ENCODE measurements at places on chromosomes 4 and X. TPM values are rescaled to one million over a fixed set of nuclear protein-coding genes. Genes with fewer than 3 reads are reported as not detected.

DNA sequence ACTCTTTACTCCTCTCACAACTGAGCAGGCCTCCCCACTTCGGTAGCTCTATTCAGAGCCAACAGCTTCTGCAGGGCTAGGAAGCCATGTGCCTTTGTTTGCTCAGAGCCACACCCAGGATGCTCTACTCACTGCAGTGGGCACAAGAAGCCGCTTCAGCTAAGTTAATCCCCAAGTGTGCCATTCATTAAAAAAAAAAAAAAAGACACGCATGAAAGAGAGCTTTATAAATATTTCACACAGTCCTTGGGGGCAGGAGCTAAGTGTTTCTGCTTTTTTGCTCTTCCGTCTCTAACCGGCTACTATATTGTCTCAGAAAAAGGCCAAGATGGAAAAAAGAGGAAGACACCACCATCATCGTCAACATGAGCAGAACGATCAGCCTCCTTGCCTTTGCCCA, 8.1 kb downstream of the CRMP1 start:
- H3K36me3 ChIP-seq = no peaks in the 10 kb centered on the region
- DNase-seq = no peak
- H3K27ac ChIP-seq = no peak overlapping the region
- peaks cover 54% of the 10 kb centered on the region for H3K27me3 ChIP-seq
- H3K4me1 ChIP-seq = peaks cover 9% of the 10 kb centered on the region

GRCh38 chr4:180518906-180519305, 1724.3 kb upstream of the TENM3 start:
- H3K27ac ChIP-seq = no peak overlapping the region
- H3K27me3 ChIP-seq = no peaks in the 10 kb centered on the region
- H3K4me3 ChIP-seq = no peak overlapping the region
- DNase-seq = no peak
- H3K4me1 ChIP-seq = no peaks in the 10 kb centered on the region

DNA sequence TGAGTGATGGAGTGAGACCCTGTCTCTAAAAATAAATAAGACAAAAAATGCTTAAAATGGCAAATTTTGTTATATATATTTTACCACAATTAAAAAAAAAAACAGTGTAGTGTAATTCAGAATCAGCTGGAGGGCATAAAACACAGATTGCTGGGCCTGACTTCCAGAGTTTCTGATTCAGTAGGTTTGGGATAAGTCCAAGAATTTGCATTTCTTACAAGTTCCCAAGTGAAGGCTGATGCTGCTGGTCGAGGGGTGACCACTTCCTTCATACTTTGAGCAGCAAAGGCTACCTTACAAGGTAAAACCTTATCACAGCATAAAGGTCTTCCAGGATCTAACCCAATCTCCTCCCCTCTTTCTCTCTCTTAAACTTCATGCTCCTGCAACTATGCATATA, 40.7 kb downstream of the KLHL8 start:
- H3K27me3 ChIP-seq = no peaks in the 10 kb centered on the region
- H3K4me1 ChIP-seq = no peaks in the 10 kb centered on the region

The DUSP21 gene
- not detected for total RNA-seq

DNA sequence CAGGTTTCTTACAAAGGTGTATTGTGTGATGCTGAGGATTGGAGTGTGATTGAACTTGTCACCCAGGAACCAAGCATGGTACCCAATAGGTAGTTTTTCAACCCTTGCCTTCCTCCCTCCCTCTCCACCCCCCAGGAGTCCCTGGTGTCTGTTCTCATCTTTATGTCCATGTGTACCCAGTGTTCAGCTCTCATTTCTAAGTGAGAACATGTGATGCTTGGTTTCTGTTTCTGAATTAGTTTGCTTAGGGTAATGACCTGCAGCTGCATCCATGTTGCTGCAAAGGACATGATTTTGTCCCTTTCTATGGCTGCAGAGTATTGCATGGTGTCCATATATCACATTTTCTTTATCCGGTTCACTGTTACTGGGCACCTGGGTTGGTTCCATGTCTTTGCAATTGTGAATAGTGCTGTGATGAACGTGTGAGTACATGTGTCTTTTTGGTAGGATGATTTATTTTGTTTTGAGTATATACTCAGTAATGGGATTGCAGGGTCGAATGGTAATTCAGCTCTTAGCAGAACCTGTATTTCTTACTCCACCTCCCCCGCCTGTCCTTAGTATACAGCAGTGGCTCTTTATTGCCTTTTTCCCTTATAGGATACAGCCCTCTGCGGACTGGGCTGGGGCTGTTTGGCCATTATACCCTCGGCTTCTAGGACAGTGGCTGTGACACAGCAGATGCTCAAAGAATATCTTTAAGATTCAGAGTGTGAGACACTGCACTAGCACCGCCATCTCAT, 145.4 kb downstream of the PTTG2 start:
- no peak for DNase-seq
- no peaks in the 10 kb centered on the region for H3K27me3 ChIP-seq
- H3K4me1 ChIP-seq = no peaks in the 10 kb centered on the region

DNA sequence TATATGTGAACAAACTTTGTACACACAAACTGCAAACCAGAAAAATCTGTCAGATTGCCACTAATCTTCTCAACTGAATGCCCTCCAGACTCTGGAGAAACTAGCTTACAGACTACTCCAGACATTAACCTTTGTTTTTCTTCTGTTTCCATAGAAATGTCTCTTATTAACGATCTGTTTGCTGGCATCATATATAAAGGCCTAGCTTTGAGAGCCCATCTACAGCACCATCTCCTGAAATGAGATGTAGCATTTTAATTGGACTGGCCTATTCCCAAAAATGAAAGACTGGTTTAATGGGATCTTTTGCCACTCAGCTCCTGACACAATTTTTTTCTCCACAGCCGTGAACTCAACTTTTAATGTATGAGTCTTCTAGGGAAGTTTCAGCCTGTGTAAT, 266.0 kb upstream of the IL1RAPL1 start:
- no peaks in the 10 kb centered on the region for H3K4me1 ChIP-seq
- H3K27me3 ChIP-seq = no peaks in the 10 kb centered on the region
- H3K27ac ChIP-seq = no peak overlapping the region
- no peaks in the 10 kb centered on the region for H3K36me3 ChIP-seq
- H3K4me3 ChIP-seq = no peak overlapping the region

- no peaks in the 10 kb centered on the region for H3K27me3 ChIP-seq
- no peak for DNase-seq
- peaks cover 13% of the 10 kb centered on the region for H3K4me1 ChIP-seq
- H3K27ac ChIP-seq = peak overlapping the region; percentile 77
Measured at GRCh38 chr4:70901607-70901983, 574 bp upstream of the MOB1B start.

DNA sequence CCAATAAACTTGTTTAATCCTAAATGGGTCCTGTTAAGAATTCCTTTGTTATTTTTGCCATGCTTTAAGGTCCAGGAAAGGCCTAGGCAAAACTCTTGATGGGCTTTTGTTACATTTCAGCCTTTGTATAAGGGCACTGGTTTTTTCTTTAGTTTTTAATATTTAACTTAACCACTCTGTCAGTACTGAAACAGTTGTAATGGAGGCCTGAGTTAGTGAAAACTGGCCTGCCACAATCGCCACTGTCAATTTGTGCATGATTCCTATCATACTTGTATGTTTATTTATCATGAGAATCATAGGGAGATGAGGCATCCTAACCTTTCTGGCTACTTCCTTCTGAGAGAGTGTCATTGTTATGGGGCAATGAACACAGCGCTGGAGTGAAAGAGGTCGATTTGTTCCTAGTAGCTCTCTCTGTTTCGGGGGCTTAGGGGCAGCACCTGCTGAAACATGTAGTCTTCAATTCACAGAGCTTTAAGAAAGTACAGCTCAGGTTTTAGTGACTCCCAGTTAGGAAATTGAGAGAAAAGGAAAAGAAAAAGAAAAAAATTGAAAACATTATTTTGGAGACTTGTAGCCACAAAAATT, 393.8 kb upstream of the FSTL5 start:
- no peak for DNase-seq
- no peaks in the 10 kb centered on the region for H3K36me3 ChIP-seq
- H3K4me1 ChIP-seq = no peaks in the 10 kb centered on the region

- no peak overlapping the region for H3K27ac ChIP-seq
- H3K4me3 ChIP-seq = no peak overlapping the region
- H3K36me3 ChIP-seq = no peaks in the 10 kb centered on the region
Measured at GRCh38 chrX:153801669-153802068, 7.2 kb downstream of the SSR4 start.

The CSAG1 gene
- total RNA-seq = not detected

DNA sequence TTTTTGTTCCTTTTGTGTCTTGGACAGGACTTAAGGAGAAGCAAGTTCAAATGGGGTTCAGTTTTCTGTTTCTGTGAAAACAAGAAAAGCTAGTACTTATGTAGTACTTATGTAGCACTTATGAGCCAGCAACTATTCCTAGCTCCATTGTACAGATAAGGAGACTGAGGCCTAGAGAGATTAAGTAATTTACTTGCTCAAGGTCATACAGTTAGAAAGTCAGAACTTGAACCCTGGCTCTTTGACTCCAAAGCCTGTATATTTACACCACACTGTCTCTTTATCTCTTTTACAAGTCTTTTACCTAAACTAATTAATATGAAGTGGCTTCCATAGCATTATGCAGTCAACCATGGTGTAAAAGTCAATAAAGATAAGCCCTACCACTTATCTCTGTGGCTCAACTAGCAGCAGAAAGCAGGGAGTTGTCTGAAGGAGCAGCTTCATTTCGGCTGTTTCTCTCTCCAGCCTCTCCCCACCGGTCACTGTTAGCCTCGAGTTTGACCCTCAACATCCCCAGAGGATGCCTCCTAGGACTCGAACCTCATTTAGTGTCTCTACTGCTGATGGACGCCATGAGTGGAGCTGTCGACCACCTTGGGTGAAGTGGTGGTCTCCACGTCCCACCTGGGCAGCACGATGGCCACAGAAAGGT, 209.9 kb downstream of the SHROOM3 start:
- no peak overlapping the region for H3K4me3 ChIP-seq
- no peak overlapping the region for H3K27ac ChIP-seq
- H3K4me1 ChIP-seq = no peaks in the 10 kb centered on the region
- no peaks in the 10 kb centered on the region for H3K27me3 ChIP-seq
- H3K36me3 ChIP-seq = no peaks in the 10 kb centered on the region

GRCh38 chr4:182531555-182532162, 288.5 kb downstream of the TENM3 start:
- H3K27me3 ChIP-seq = no peaks in the 10 kb centered on the region
- H3K4me3 ChIP-seq = no peak overlapping the region

GRCh38 chrX:154730253-154730891, 20.5 kb downstream of the GAB3 start:
- H3K36me3 ChIP-seq = no peaks in the 10 kb centered on the region
- DNase-seq = peak; percentile 35
- no peak overlapping the region for H3K4me3 ChIP-seq
- peak overlapping the region; percentile 77 for H3K27ac ChIP-seq

The DYNLT3 gene
- total RNA-seq = 27.6 TPM

GRCh38 chrX:7941390-7942042, 14.3 kb upstream of the PNPLA4 start:
- H3K27ac ChIP-seq = no peak overlapping the region
- no peaks in the 10 kb centered on the region for H3K27me3 ChIP-seq
- no peak for DNase-seq
- H3K36me3 ChIP-seq = no peaks in the 10 kb centered on the region
- H3K4me1 ChIP-seq = no peaks in the 10 kb centered on the region
- H3K4me3 ChIP-seq = no peak overlapping the region

GRCh38 chr4:3724319-3725231, 41.6 kb upstream of the ADRA2C start:
- H3K4me1 ChIP-seq = no peaks in the 10 kb centered on the region
- DNase-seq = no peak
- no peak overlapping the region for H3K4me3 ChIP-seq
- H3K27me3 ChIP-seq = peaks cover 85% of the 10 kb centered on the region
- no peaks in the 10 kb centered on the region for H3K36me3 ChIP-seq
- no peak overlapping the region for H3K27ac ChIP-seq

DNA sequence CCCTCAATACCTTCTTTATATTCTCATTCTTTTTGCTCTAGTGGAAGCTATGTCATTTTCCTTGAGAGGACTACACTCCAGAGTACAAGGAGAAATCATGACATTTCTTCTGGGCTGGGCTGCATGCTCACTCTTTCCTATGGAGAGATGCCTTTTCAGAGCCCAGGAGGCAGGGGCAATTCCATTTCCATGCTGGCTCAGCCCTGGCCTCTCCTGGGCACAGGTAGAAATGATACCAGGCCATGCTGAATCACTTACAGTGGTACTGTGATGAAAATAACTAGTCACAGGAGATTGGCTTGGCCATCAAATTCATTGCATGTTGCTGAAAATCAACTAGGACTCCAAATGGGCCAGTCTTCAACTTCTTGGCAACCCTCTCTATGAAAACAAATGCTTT, 34.0 kb upstream of the PPARGC1A start:
- H3K4me1 ChIP-seq = peaks cover 4% of the 10 kb centered on the region
- no peaks in the 10 kb centered on the region for H3K27me3 ChIP-seq
- no peak for DNase-seq
- H3K36me3 ChIP-seq = no peaks in the 10 kb centered on the region
- no peak overlapping the region for H3K4me3 ChIP-seq

DNA sequence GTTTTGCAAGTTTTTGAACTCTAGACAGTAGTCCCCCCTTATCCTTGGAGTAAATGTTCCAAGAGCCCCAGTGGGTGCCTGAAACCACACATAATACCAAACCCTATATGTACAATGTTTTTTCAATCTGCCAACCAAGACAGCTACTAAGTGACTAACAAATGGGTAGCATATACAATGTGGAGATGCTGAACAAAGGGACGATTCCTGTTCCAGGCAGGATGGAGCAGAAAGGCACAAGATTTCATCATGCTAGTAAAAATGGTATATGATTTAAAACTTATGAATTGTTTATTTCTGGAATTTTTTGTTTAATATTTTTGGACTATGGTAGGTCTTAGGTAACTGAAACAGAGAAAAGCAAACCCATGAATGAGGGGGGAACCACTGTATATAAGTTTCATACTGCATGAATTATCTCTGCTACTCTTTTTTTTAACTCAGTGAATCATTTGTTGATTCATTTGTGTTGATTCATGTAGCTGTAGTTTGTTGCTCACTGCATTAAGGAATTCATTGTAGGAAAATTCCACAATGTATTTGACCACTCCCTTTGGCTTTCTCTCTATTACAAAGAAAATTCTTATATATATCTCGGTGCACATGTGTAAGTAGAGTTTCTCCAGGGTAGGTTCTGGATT, 21.9 kb upstream of the ANXA3 start:
- no peaks in the 10 kb centered on the region for H3K27me3 ChIP-seq
- no peak overlapping the region for H3K27ac ChIP-seq
- H3K36me3 ChIP-seq = no peaks in the 10 kb centered on the region
- no peak for DNase-seq
- H3K4me1 ChIP-seq = no peaks in the 10 kb centered on the region

DNA sequence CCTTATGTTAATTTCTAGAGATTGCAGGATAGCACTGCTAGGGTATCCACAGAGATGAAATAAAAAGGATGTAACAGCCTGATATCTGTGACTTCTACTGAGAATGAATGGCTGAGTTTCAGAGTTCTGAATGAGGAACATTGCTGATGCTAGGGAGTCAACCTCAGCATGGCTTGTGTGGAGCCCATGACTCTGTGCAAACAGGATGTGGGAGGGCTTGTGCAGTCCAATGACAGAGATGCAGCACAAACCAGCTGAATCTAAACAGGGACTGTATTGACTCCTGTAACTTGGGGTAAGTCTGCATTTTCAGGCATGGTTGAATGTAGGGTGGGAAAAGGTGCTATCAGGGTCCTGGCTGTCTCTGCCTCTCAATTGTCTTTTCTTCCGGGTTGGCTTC, 5.3 kb upstream of the RASL11B start:
- H3K27me3 ChIP-seq = no peaks in the 10 kb centered on the region
- H3K36me3 ChIP-seq = no peaks in the 10 kb centered on the region
- no peak for DNase-seq
- peaks cover 24% of the 10 kb centered on the region for H3K4me1 ChIP-seq
- no peak overlapping the region for H3K4me3 ChIP-seq

All from heart right ventricle (tissue), 16 donors.